ENCODE measurements at places on chromosomes 6 and 20.

DNA sequence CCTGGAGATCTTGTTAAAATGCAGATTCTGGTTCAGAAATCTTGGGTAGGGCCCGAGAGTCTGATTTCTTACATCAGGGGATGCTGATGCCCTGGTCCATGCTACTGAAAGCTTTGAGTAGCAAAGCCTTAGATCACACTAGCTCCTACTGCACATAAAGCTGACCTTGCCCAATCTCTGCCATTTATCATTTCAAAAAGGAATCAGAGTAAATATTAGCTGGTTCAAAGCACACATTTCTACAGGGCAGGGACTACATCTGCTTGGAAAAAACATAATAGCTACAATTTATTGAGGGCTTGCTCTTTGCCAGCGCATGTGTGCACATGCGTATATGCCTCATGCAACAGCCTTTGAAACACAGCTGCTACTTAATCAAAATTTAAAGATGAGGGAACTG, 440.4 kb upstream of the ARID1B start:
- DNase-seq = no peak

GRCh38 chr20:51413857-51414256, 128.7 kb downstream of the NFATC2 start:
- no peak for DNase-seq

GRCh38 chr6:42551217-42551616, 12.6 kb upstream of the UBR2 start:
- no peak for DNase-seq

DNA sequence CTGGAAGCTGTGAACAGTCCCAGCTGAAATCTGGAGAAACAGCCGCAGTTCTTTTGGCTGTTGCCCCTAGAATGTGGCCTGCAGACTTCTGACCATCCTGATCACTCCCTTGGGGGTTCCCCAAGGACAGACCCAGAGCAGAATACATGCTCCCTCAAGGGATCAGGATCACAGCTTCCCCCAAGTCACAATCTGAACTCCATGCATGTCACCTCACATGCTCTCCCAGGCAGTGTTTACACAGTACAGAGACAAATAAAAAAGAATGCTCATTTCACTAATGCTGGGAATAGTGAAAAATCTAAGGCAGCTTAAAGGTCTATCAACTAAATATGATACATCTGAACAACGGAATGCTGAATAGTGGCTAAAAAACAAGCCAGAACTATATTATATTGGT, 20.5 kb downstream of the SPAG4 start:
- DNase-seq = no peak

GRCh38 chr20:59165891-59166709, 2.5 kb downstream of the ZNF831 start:
- DNase-seq = no peak

DNA sequence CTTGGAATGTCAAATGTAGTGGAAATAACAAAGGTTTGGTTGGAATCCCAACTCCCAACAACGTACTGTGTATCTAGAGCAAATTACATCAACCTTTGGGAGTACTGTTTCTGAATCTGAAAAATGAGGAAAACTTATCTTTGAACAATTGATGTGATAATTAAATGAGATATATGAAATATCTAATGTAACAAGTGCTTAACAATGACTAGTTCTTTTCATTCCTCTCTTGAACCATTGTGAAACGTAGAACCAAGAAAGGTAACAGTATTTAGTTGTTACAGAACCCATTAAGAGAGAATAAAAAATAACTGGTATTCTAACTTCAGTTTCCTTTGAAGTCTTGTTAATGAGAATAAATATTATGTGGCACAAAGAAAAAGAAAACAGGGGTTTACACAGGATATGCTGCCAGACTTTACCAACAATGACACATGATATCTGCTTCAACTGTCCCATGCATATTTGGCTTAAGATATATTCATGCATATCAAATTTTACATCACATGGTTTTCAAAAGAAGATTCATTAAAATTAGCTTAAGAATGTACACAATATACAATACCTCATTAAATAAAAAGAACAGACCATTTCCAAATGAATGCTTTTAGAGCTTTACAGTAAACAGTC, 111.8 kb downstream of the ATG5 start:
- no peak for DNase-seq
